ENCODE measurements at places on chromosomes 1 and 21. TPM values are rescaled to one million over a fixed set of nuclear protein-coding genes. Genes with fewer than 3 reads are reported as not detected.

The CELA3A gene
- total RNA-seq: not detected

The IL19 gene
- total RNA-seq: not detected

The KLHDC9 gene
- 2.9 TPM for total RNA-seq

The CFAP141 gene
- total RNA-seq: not detected

Data from bronchus fibroblast of lung (primary cell).